ENCODE measurements at places on chromosomes 6 and 20.
A peak's percentile ranks its signal among the peaks of the same experiment; 100 is the strongest.

- no peak for DNase-seq
These were observed 206.6 kb downstream of the ZMYND8 start for GRCh38 chr20:47149939-47150338.

- DNase-seq = no peak
These were observed 40.4 kb upstream of the TBC1D7 start for GRCh38 chr6:13368731-13369115.

DNA sequence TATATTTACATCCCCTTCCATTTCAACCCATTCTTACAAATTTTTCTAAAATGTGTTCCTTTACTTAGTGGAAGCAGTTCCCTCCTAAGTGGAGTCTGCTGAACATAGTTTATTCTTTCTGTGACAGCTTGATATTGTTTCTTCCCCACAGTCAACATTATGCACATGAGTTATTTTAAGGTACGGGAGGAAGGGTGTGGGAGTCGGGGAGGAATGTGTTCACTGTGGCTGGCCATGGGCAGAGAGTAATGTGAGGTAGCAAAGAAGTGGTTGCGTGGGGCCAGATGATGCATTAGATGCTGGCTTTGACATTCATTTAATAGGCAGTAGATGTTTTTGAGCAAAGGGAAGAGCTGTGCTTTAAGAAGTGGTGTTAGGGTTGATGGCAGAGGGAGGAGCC lies 98.5 kb downstream of the ARMC2 start:
- no peak for DNase-seq

DNA sequence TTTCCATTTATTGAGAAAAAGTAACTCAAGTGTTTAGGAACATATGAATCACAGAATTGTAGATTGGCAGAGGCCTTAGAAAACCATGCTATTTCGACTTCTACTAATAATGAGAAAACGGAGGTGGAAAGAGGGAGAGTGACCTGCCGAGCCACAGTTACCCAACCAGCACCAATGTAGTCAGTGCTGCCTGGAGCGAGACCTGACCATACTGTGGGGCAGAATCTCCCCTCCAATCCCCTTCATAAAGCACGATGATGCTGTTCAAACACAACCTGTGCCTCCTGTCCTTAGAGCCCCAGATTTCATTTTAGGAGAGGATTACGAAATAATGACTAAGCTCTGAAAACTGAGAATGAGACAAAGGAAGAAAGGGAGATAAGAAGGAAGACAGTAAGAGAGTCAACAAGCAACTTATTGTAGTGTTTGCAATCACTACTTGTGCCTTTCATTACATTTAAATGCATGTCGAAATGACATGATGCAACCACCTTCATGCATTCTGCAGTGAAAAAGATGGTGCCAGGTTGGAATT lies 70.6 kb downstream of the ATXN1 start:
- DNase-seq = no peak

DNA sequence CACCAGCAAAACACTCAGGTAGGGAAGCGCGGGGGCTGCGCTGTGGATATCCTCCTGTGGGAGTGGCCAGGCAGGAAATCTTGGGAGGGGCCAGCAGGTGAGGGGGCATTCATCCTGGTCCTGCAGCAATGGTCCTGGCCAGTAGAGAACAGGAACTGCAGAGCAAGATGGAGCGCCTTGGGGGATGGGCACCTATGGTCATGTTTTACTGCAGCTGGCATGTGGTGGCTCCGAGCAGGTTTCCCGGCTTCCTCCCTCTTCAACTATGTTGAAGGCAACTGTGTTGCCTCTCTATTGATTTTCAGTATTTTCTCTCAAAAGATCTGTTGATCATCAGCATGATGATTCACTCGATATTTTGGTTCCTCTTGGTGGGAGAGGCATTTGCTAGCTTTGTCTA lies 70.9 kb downstream of the SNAP91 start:
- DNase-seq = no peak

DNA sequence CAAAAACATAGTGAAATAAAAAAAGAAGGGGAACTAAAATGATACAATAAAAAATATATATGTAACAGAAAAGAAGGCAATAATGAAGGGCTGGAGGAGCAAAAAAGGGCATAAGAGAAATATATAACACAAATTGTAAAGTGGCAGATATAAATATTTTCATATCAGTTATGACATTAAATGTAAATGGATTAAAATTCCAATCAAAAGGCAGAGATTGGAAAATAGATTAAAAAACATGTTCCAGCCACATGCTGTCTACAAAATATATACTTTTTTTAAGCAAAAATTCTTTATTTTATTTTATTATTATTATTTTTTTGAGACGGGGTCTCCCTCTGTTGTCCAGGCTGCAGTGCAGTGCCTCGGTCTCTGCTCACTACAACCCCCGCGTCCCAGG lies 23.9 kb upstream of the NT5E start:
- no peak for DNase-seq

DNA sequence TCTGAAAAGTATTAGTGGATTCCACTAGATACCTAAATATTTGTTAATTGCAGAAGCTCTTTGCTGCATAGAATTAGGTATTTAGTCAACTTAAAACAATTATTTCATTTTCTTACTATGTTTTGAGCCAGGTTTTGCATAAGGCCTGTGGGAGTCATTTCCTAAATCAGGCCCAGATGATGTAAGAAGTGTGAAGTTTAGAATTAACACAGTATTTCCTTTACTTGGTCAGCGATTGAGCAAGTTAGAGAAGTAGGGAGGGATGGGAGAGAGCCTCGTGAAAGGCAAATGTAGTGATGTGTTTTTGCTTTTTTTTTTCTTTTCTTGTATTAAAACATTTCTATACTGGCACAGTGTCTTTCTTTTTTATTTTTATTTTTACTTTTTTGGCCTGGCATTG lies 711.1 kb downstream of the HDGFL1 start:
- DNase-seq = no peak

DNA sequence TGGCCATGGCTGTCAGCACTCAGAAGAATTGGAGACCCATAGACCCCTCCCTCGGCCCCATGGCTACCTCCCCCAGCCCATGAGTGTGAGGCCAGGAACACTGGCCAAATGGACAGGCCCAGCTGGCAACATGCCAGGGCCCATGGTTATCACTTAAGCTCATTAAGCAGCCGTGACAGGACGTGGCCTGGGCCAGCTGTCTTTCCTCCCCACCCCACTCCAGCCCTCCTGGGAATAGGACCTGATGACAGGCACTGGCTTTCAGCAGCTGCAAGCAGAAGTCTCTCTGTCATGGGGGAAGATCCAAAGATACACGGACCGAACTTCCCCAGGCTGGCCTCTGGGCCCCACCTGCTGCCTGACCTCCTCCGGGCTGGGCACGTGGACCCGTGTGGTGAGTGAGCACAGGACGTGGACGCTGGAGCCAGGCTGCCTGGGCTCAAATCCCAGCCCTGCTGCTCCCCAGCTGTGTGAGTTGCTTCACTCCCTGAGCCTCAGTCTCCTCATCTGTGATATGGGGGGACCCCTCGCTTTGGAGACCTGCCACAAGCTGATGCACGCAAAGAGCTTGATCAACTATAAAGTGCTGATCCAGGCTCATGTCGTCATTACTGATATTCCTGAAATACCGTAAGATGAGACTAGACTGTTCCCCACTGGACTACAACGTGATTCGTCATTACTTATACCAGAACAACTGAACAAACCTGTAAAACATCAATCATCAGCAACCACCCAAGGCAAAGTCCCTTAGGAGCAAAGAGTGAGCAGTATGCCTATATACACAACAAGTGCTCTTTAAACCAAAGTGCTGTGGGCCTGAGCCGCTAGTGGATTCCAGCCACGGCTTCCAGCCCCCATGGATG lies 22.0 kb upstream of the VSTM2L start:
- DNase-seq = peak; percentile 43

DNA sequence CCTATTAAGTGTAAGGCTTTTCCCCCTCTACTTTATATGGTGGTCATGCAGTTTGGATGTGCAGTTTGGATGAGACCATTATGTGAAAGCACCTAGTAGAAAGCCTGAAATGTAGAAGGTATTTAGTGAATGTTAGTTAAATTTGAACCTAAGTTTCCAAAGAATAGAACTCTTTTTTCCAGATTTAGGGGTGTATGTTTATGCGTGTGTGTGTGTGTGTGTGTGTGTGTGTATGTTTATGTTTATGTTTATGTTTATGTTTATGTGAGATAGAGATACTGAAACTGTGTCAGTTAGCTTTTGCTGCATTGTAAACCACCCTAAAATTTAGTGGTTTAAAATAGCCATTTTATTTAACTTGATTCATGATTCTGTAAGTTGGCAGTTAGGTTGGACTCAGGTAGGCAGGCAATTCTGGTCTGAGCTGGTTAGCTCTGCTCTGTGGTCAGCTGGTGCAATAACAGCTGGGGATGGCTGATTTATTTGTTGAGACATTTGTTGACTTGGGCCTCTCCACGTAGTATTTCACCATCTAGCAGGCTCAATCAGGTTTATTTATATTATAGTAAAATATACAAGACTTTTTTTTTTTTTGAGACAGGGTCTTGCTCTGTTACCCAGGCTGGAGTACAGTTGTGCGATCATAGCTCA lies 54.0 kb downstream of the STK4 start:
- no peak for DNase-seq

GRCh38 chr20:32891491-32891890 lies 32.8 kb downstream of the EFCAB8 start:
- no peak for DNase-seq

- DNase-seq = no peak
These were observed 139.4 kb downstream of the TAF4 start for GRCh38 chr20:61926253-61926613.

DNA sequence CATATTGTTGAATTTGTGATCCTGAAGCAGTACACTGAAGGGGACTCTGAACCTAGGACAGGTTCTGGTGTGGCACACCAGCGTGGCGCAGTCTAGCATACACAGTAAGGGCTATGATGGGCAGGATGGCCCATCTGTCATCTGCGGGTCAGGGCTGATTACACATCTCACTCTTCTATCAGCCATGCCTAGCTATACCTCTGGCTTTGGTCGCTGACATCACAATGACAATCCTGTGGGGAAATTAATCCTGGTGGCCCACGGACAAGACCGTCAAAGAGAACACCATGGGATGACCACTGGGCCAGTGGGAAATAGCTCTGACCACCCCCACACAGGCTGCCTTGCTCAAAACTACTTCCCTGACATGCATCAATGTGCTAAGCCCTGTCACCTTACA lies 2.8 kb downstream of the SNHG17 start:
- no peak for DNase-seq

GRCh38 chr6:90285611-90286381 lies 10.8 kb downstream of the BACH2 start:
- DNase-seq = no peak

GRCh38 chr6:106026748-106027715 lies 59.1 kb upstream of the PRDM1 start:
- no peak for DNase-seq

DNA sequence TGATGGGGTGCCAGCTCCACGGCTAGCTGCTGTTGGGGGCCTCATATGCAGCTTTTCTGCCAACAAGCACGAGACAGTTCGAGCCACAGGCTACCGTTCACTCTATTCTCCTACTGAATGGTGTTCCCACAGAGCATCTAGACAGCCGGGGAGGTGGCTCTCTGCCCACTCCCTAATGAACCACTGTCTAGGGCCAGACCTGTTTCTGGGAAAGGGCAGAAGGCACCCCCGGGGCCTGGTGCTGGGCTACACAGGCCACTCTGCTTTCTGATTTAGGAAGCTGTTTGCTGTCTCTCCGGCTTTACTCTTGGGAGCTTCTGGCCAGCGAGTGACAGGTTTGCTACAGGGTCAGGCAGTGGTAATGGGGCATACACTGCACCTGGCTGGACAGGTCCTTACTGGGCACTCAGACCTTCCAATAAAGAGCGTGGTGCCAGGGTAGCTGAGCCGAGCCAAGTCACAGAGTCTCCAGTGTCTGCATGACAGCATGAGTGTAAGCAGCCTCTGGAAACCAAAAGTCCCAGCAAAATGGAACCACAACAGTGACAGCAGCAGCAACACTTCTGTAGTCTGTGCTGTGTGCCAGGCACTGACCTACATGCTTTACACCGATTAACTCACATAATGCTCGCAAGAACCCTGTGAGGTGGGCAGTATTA lies 8.4 kb downstream of the CCDC167 start:
- peak; percentile 66 for DNase-seq

DNA sequence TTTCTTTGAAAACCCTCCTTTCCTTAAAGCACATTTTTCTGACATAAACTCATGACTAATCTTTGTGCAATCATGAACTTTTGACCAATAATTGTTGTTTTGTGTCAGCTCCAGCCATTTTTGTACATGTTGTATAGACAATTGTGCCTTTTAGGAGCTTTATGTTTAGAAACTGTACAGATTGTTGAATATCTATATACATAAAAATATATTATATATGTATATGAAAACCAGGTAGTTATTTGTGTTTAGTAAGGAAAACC lies 125.7 kb upstream of the EDN1 start:
- DNase-seq = no peak

DNA sequence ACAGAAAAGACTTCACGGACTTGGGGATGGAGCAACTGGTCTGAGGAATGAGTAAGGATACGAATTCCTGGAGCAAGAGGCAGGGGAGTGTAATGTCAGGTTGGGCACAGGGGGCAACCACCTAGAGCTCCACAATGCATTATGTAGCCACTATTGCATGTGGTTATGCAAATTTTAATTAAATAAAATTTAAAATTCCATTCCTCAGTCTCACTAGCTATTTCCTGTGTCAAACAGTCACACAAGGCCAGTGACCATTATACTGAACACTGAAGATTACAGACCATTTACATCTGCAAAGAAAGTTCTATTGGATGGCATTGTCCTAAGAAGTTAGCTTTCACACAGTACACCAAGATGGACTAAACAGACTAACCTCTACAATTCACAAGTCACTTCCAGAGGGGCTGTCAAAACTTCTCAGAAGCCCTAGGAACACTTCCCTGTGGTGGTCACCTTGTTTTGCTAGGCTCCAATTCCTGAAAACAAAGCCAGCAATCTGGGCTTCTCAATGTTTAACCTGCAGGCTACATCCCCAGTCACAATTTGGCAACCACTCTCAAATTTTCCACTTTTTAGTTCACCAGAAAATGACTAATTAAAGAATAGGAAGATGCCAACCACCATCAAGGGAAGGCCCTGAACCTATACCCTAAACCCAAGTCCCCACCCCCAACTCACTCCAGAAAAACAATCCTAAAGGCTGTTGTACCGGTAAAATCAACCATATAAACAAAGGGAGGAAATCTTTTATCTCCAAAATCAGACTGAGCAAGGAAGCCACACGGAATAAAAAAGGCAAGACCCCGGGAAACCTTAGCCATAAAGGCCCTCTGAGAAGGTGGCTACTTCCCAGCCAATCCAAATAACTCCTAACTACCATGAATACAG lies 34.2 kb upstream of the C20orf203 start:
- DNase-seq = no peak

- no peak for DNase-seq
These were observed 65.1 kb upstream of the ADGRG6 start for GRCh38 chr6:142236691-142237090.

DNA sequence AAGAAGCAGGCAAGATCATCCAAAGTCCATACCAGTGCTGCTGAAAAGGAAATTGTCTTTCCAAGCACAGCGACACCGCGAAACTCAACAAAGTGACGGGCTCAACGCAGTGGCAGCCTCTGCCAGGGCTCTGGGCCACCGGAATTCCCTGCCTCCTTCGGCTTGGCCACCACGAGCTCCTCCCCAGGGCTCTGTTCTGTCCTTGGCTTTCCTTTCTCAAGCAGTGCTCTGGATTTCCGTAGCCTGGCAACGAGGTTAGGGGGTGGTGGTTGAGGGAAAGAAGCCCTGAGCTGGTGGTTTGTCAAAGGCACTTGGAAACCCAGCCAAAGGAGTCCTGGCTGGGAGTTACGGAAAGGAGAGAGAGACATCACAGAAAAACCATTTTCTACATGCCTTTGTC lies 31.2 kb downstream of the PRR18 start:
- DNase-seq = no peak

All from NCI-H1092 treated with DMSO at 0.1 percent for 48 hours (cell line).